Stimulated activated CD4-positive, alpha-beta T cell treated with anti-CD3 and anti-CD28 coated beads, Interleukin-4, amount 100 ng/mL, for 48 hours (primary cell): ENCODE measurements at places on chromosomes 11 and 22.
A peak's percentile ranks its signal among the peaks of the same experiment; 100 is the strongest.

GRCh38 chr11:64095273-64095817 lies 59.6 kb downstream of the FLRT1 start:
- DNase-seq, result no peak

GRCh38 chr11:1064167-1064566 lies 10.5 kb upstream of the MUC2 start:
- no peak for DNase-seq

GRCh38 chr22:50035976-50036724 lies 21.9 kb downstream of the TTLL8 start:
- DNase-seq, result no peak

GRCh38 chr11:116602637-116602942 lies 170.2 kb downstream of the BUD13 start:
- DNase-seq, result no peak

DNA sequence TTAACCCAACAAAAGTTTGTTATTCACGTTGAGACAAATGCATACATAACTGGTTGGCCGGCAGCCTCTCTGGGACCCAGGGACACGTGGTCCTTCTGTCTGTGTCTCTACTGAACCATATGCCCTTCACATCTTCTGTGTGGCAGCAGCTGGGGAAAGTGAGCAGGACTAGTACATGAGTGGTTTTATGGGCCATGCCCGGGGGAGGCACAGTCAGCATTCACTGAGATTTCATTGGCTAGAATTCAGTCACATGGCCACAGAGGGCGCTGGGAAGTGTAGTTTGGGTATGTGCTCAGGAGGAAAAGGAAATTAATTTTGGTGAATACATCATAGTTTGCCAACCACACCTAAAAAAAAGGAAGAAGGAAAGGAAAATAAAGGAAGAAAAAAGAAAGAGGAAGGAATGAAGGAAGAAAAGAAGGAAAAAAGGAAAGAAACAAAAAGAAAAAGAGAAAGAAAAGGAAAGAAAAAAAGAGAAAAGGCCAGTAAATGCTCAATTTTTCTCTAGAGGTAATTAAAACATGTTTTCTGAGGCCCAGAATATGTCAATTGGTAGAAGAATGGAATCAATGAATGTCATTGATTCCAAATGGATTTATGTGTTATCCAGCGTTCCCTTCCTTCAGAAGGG lies 55.9 kb upstream of the KIRREL3 start:
- DNase-seq, result no peak

GRCh38 chr11:7578276-7578955 lies 64.6 kb downstream of the PPFIBP2 start:
- no peak for DNase-seq

DNA sequence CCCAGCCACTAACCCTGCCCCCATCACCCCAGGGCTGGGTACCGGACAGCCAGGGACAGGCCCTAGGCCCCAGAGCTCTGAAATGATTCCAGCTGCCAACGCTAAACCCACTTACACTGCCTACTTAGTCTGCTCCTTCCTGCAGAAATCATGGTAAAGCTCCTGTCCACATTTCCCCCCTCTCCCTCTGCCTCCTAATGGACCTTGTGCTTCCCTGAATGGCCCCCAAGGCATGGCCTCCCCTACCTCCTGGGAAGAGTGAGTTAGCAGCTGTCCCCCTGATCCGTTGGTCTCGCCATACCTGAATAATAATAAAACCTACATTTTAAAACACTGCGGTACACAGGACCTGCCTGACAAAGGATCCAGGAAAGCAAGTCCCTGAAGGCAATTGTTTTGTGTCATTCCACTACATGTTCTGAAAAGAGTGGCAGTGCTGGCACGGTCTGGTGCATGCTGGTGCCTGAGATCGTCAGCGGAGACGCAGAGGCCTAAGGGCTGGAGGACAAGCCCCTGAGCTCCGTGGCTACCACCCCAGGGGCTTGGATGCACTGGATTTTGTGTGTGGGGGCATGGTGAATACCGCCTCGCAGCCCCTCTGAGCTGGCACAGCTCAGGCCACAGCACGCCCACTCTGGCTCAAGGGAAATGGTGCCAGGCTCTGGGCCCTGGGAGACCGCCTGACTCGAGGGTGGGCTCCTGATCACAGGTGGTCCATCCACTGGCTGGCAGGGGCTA lies 186.3 kb downstream of the CTTN start:
- no peak for DNase-seq

DNA sequence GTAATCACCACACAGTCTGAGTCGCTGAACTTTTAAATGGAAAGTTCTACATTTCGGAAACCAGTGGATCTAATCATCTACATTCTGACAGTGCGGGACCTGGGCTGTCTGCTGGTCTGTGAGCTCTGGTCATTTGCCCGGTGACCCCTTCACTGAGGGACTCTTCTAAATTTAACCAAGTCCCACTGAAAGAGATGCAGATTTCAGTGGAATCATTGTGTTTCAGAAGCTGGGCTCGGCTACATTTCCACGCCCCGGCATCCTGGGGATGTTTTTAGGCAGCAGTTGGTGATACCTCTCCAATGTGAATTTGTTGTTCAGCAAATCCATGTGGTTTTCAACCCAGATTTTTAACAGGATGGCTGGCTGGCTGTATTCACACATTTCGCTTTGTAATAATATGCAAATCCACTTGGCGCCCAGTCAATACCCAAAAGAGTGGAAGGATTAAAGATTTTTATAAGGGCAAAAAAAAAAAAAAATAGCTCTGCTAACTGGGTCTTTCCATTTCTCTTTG lies 145.5 kb upstream of the RASSF10 start:
- no peak for DNase-seq

- DNase-seq, result no peak
Measured at GRCh38 chr11:112425121-112425520, 164.5 kb upstream of the PLET1 start.

DNA sequence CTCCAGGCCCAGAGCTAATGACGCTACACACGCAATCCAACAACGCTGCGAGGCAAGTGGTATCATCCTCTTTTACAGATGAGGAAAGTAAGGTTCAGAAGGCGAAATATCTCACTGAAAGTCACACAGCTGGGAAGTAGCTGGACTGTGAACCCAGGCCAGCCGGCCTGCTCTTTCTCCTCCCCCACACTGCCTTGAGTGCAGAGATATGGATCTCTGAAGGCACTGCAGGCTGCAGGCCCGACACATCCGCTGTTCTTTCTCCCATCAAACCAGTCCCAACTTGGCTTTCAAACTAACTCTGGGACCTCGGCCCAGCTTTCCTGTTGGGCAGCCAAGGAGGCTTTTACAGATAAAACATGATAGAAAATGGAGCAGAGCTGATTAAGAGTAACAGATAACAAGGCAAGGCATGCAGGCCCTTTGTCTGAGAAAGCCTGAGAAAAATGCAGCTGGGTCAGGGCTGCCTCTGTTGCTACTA lies 64.0 kb upstream of the PTPRJ start:
- DNase-seq, result no peak

GRCh38 chr11:47477323-47477722 lies 28.4 kb upstream of the RAPSN start:
- DNase-seq, result no peak

- no peak for DNase-seq
Measured at GRCh38 chr11:41245184-41245583, 214.3 kb downstream of the LRRC4C start.

- DNase-seq, result peak; percentile 15
Measured at GRCh38 chr11:69010964-69011623, 2.0 kb downstream of the MRGPRF start.

DNA sequence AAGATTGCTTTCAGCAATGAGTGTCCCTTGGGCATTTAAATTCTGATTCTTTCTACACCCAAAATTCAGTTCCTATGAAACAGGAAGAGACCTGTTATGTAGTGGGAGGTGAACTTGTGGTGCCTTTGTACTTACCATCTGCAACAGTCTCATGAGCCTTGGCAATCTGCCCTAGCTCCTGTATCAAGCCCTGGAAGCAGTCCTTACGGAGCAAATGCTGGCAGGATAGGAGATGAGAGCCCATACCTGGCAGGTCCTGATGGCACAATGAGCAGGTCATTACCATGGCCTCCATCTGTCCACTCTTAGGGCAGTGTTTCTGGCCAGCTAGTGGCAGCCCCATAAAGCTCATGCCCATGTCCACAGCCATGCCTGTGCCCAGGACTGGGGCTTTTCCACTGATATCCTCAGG lies 10.8 kb downstream of the TRIM66 start:
- no peak for DNase-seq

DNA sequence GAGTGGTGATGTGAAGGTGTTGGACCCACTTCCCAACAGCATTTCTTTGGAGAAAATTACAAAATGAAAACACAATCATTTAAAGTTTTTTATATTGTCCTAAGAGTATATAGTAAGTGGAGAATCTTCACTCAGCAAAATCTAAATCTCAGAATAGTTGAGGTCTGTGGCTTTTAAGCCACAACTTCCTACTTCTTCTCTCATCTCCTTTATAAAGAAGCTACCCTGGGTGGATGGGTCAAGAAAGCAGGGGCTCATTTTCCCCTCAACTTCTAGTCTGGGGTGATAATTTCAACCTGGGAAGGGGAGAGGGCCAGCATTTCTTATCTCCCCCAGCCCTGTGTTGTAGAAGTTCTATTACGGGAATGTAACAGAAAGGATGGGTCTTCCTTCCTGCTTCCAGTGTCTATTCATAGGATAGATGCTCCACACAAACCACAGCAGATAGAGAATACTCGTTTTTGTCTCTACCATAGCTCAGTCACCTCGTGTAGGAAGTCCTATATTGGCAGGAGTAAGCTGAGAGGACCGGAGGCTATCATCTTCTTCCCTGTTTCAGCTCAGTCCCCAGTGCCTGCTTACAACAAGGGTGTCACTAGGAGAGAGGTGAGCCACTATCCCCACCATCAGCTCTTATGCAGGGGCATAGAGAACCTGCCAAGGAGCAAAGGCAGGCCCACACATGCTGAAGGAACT lies 341.5 kb downstream of the CASP12 start:
- no peak for DNase-seq

DNA sequence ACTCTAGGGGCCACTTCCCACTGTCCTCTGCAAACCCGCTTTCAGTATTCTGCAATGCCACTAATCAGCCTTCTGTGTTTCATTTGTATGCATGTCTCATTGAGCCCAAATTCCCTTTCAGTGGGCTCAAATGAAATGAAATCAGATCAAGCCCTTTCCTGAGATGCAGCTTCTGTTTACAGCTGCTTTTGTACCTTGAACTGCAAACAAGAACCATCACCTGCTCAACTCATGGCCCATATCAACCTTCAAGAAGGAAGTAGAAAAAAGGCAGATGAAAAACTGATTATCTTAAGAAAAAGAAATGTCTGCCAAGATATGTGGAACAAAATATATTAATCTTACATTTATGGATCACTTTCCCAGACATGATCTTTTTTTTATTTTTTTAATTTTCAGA lies 141.1 kb upstream of the ARHGAP42 start:
- DNase-seq, result no peak

GRCh38 chr11:105907319-105907718 lies 114.7 kb downstream of the MSANTD4 start:
- DNase-seq, result no peak

DNA sequence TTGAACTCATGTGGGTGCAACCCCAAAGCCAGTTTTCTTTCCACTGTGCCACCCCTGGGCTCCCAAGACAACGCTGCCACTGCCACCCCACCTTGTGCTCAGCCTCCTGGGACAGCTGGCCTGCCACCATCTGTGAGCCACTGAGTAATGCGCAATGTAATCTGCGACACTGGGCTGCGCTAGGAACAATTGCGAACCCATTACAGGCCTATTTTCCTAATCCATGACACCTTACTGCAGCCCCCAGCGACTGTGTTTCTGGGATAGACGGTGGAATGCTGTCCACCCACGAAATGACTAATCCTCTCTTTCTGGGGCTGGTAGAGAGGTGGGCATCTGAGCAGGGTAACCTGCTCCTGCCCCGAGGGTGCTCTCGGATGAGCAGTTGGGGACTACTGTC lies 22.2 kb downstream of the FLRT1 start:
- DNase-seq, result no peak

GRCh38 chr22:28955817-28956216 lies 72.4 kb downstream of the ZNRF3 start:
- DNase-seq, result peak; percentile 55

GRCh38 chr11:45852712-45853101 lies 5.4 kb downstream of the CRY2 start:
- no peak for DNase-seq

- no peak for DNase-seq
Measured at GRCh38 chr11:127105593-127106541, 105.3 kb upstream of the KIRREL3 start.

- DNase-seq, result no peak
Measured at GRCh38 chr22:17960011-17960410, 64.3 kb downstream of the MICAL3 start.

DNA sequence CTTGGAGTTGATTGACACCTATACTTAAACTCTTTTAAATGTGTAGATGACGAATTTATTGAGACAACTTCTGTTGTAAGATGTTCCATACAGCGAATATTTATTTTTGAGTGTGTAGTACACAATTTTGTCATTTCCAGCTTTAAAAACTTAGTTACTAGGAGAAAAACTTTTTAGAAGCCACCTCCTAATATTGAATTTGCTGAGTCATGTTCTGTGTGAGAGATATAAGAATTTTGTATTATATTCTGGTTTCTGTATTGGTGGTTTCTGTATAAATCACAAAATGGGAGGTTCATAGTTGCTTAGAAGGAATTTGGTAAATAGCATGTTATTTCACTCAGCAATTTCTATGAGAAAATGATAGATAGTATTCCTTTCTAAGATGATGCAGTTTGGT lies 171.3 kb downstream of the WNT11 start:
- no peak for DNase-seq

GRCh38 chr11:122069707-122070360 lies 46.2 kb downstream of the BLID start:
- DNase-seq, result no peak

- DNase-seq, result no peak
Measured at GRCh38 chr11:57342702-57343101, 4.5 kb downstream of the P2RX3 start.

DNA sequence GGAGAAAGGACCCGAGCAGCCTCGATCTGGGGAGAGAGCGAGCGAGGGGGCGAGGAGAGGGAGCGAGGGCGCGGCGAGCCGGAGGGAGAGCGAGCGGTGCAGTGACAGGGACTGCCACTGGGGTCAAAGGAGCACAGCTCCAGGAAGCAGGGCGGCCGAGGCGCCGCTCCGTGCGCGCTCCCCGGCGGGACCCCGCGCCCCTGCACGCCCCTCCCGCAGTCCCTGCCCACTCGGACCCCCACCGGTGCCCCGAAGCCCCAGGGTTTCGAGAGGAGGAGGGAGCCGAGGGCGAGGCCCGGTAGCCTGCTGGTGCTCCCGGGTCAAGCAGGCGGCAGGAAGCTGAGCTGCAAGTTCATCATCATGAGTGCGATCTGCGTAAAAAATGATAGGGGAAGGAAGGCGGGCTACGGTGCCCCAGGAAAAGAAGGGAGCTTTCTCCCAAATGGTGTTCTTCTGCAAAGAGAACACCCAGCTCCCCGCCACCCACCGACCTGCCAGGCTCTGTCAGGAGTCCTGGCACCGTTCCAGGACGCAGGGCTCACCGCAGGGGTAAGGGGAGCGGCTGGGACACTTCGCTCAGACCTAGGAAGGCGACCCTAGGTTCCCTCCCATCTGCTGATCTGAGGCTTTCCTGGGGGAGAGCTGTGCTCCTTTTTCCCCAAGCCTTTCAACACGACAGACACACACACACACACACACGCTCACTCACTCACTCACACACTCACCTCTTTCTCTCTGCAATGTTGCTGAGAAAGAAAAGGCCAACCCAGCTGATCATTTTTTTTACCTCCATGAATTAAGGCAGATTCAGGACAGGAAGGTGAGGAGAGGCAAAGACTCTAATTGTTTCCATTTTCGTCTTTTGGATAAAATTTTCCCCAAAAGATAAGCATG lies at the start of gene MPPED2:
MPPED2 (minus strand) TSS at position 103 of the 894 bp plus-strand sequence. CDS start 5,980 bp downstream, outside the sequence.
- no peak for DNase-seq
